ENCODE measurements at places on chromosomes 11 and 22. TPM values are rescaled to one million over a fixed set of nuclear protein-coding genes. Genes with fewer than 3 reads are reported as not detected.
A peak's percentile ranks its signal among the peaks of the same experiment; 100 is the strongest.

DNA sequence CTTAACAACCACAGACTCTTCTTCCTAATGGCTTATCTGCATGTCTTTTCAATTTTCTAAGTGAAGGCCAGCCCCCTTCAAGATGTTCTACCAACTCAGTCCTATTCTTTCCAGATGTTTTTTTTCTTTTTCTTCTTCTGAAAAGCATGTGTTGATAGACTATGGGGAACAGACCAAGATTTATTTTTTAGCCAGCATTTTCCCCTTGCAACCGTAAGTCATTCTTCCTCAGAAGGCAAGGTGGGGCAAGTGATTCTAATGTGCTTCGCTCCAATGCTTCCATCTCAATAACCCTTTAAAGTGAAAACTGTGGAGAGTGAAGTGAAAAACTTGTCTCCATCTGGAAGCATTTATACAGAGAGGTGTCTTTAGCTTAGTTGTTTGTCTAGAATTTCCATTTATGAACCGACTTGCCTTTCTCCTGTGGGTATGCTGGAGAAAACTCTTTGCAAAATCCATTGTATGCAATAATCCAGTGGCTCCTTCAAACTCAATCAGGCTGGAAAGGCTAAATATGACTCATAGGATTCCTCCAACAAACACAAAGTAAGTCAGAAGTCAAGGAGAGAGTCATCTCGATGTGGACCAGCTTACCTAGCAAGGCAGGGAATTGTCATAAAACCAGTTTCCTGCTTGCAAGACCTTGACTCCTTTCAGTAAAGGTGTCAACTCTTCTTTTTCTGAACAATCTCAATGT is 83.7 kb downstream of the MAML2 start:
- ATAC-seq: no peak

GRCh38 chr22:23784215-23784732 is 2.5 kb upstream of the SMARCB1 start:
- no peak for ATAC-seq

DNA sequence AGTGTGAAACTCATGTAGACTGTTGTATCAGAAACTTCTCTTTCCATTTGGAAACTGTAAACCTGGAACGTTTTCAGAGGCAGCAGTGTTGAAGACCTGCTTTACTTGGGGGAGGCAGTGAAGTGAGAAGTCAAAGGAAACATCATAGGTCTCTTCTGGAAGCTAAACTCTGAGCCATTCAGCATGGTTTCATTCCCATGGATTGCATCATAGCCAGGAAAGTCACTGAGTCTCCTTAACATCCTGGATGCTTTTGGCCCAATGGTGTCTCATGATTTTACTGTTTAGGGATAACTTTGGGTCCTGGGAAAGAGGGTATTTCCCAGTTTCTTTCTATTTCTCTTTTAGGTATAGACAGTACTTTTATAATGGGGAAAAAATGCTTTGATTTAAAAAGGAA is 153.2 kb upstream of the E2F8 start:
- no peak for ATAC-seq

DNA sequence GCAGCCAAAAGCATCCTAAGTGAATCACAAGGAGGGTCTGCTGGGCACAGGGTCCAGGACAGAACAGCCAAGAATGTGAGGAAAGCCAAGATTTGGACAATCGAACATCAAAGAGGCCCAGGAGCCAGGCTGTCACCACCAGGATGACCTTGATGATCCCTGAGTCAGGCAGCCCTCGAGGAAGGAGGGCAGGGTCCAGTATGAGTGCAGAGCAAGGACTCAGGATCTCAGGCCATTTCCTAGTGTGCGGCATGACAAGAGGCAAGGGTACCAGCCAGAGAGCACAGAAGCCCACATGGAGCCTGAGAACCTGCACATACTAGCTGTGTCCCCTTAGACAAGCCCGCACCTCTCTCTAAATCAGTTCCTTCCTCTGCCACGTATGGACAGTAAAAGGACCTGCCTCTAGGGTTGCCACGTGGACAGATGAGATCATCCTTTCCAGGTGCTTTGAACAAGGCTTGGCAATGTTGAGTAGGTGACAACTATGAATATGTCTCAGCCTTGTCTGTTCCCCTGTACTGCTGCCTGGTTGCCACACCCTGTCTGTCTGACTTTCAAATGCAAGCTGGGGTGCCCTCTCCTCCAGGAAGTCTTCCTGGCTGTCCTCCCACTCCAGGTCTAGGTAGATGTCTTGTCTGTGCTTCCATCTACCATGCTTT is 32.2 kb upstream of the ISX start:
- no peak for ATAC-seq

- ATAC-seq: no peak
Measured at GRCh38 chr11:31005202-31005601, 364.3 kb downstream of the DCDC1 start.

- ATAC-seq: no peak
Measured at GRCh38 chr11:19691815-19692500, 20.7 kb upstream of the NAV2 start.

GRCh38 chr11:132349811-132350733 is 979.7 kb downstream of the NTM start:
- ATAC-seq: no peak

DNA sequence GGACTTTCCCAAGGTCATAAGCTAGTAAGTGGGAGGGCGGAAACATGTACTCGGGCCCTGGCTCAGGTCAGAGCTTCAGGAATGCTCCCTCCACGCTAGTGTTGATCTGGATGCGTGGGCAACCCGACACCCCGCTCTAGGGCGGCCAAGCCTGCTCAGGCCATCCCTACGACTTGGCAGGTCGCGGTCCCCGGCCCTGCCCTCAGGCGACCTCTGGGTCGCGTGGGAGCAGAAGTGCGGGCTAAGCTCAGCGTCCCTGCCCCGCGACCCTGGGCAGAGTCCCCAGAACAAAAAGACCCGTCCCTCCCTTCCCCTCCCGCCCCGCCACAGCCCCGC is 781 bp upstream of the TEF start:
- ATAC-seq: no peak

DNA sequence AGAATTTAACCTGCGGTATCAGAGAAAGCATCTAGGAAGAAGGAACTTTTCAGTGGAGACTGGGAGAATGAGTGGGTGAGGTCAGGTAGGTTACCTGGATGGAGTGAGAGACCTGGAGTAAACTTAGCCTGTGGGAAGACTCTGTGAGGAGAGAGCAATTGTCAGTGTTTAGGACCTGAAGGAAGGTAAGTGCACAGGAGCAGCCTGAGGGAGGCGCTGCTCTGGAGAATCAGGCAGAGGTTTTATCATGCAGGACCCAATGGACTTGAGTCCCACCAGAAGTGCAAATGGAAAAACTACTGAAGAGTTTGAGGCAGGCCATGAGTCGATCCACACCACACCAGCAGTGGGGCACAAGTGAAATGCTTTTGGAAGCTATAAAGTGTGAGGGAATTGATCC is 10.6 kb upstream of the IFTAP start:
- no peak for ATAC-seq

DNA sequence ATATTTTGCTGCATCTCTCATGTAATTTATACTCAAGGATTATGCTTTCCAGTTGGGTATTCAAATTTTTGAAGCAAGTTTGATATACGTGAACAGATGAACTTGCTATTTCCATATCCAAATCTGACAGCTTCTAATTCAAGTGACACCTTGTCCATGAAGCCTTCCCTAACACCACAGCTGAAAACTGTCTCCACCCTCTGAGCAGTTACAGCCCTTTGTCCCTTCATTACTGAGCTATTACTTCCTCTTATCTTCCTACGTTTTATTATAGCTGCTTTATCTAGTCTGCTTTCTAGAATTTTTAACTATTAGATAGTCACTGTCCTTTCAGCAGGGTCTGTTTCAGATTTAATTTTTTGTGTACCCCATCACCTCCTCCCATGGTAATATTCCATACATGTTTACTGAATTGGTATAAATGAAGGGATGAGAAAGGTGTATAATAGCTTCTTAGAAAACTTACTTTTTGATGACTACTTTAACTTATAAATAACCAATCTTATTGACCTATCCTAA is 13.3 kb upstream of the PRSS23 start:
- no peak for ATAC-seq

DNA sequence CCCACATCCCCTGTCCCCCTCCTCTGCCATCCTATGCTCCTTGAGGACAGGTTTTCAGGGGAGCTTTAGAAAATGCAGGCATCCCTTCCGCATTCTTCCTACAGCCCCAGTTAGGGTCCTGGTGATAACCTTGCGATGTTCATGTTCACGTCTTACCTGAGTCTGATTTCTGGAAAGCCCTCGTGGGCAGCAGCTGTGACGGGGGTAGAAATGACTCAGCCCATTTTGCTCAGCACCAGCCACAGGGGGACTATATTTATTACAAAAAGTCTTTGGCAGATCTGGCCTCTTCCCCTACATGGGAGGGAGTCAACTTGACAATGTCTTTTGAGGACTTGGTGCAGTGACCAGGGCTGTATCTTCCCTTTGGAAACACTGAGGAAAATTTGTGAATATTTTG is 12.3 kb downstream of the PKNOX2 start:
- ATAC-seq: peak; percentile 24

DNA sequence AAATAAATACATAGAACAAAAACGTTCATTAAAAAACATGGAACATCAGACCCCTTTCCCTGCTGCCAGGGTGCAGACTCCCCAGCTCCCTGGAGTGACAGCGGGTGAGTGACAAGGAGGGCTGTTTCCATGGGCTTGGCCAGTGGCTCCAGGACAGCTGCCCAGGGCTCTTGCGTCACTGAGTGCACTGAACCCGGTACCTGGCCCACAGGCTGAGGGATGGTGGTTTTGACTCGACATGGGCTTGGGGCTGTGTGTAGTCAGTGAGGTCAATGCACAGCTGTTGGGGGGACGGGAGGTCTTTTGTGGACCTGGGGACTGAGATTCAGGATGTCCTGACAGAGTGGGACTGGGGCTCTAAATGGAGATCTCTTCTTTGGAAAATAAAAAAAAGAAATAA is 142.1 kb upstream of the B3GAT1 start:
- no peak for ATAC-seq

GRCh38 chr11:125941619-125942611 is 3.9 kb upstream of the VSIG10L2 start:
- peak; percentile 85 for ATAC-seq

- ATAC-seq: peak; percentile 91
Measured at GRCh38 chr22:25923914-25924313, 181.9 kb downstream of the MYO18B start.

DNA sequence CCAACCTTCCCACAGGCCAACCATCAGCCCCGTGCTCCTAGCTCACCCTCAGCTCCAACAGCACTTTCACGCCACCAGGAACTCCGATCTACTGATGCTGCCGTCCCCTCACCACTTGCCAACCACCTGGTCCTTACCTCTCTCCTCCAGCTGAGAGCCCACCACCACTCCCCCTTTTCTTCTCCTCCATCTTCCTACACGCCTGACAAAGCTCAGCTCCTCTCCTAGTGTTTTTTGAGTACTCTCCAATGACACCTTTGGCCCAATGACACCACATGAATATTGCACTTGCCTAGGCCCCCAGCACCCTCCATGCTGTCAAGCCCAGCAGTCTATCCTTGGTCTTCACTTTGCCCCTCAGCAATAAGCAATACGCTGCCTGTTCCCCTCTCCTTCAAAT is 30.7 kb downstream of the HIRA start:
- ATAC-seq: no peak

GRCh38 chr11:737366-737765 is 9.9 kb upstream of the TALDO1 start:
- ATAC-seq: no peak

GRCh38 chr11:75029836-75030631 is 41.3 kb downstream of the NEU3 start:
- peak; percentile 89 for ATAC-seq

DNA sequence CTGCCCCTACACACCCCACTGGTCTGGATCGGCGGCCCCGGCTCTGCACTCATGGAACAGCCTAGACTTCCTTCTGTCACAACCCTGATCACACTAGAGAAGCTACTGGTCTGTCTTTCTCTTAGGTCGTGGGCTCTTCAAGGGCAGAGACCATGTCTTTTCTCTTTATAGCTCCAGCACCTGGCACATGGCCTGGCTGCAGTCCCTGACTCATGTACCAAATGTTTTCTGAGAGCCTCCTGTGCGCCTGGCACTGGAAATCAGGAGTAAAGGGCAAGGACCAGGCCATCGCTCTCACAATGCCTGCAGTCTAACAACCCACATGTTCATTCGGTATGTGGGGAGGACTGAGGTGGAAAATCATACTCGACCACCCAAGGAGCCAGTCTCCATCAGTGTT is 7.5 kb downstream of the ASCC2 start:
- no peak for ATAC-seq

DNA sequence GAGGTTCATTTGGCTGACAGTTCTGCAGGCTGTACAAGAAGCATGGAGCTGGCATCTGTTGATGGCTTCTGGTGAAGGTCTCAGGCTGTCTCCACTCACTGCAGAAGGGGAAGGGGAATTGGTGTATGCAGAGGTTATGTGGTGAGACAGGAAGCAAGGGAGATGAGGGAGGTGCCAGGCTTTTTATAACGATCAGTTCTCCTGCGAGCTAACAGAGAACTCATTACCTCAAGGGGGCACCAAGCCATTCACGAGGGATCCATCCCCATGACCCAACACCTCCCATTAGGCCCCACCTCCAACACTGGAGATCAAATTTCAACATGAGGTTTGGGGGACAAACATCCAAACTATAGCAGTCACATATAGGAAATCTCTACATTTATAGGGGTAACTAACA is 38.7 kb upstream of the E2F8 start:
- ATAC-seq: no peak

DNA sequence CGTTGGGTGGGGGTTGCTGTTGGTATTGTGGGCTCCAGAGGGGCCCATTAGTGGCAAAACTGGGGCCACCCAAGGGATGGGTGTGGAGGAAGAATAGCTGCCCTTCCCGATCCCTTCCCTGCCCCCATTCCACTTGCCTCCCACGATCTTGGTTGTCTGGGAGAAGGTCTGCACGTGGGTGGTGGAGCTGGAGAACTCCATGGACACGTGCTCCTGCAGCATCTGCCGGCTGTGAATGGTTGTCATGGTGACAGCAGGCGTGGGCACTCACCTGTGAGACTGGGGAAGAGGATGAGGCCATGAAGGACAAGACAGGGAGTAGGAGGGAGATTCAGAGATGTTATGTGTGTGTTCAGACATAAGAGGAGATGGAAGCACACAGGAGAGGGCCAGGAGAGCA is 2.0 kb downstream of the IGSF22 start:
- no peak for ATAC-seq

- no peak for ATAC-seq
Measured at GRCh38 chr11:100776212-100776896, 89.3 kb downstream of the ARHGAP42 start.

DNA sequence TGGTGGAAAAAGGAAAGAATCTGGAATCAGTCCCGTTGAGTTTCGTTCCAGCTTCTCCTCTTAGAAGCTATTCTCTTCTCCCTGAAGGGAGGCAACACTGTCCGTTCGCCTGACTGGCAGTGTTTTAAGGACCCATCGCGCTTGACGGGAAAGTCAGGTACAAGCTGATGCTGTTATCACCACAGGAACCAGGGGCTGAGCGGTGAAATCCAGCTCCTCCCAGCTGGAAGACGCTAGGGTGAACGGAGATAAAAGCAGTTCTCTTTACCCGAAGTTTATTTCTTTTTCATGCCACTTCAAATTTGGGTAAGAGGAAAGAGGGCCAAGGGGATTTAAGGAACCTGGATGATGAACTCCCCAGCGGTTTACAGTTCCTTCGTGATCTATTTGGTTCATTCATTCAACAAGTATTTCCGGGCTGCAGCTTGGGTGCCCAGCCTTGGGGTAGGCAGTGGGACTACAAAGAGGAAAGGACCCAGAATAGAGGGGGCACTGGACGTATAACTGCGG is 551 bp upstream of the DEUP1 start:
- peak; percentile 27 for ATAC-seq

The OPCML gene
- total RNA-seq: 17.9 TPM

The DDTL gene
- 2.6 TPM for total RNA-seq

The CHID1 gene
- total RNA-seq: 62.8 TPM

The OR51I1 gene
- 0.52 TPM for total RNA-seq

The DNAJB13 gene
- 0.92 TPM for total RNA-seq

The P2RY6 gene
- 0.18 TPM for total RNA-seq

The SLC22A25 gene
- not detected for total RNA-seq

The MGAT3 gene
- total RNA-seq: 22.5 TPM

Data from motor neuron (in vitro differentiated cells).